ENCODE measurements at places on chromosomes 6 and 20. TPM values are rescaled to one million over a fixed set of nuclear protein-coding genes. Genes with fewer than 3 reads are reported as not detected.

Gene FAXC
- total RNA-seq: not detected

GRCh38 chr6:26022132-26022472 lies 59.5 kb downstream of the TRIM38 start:
- DNase-seq: peak; percentile 78

GRCh38 chr6:136365776-136366354 lies 76.2 kb upstream of the BCLAF1 start:
- no peak for DNase-seq

DNA sequence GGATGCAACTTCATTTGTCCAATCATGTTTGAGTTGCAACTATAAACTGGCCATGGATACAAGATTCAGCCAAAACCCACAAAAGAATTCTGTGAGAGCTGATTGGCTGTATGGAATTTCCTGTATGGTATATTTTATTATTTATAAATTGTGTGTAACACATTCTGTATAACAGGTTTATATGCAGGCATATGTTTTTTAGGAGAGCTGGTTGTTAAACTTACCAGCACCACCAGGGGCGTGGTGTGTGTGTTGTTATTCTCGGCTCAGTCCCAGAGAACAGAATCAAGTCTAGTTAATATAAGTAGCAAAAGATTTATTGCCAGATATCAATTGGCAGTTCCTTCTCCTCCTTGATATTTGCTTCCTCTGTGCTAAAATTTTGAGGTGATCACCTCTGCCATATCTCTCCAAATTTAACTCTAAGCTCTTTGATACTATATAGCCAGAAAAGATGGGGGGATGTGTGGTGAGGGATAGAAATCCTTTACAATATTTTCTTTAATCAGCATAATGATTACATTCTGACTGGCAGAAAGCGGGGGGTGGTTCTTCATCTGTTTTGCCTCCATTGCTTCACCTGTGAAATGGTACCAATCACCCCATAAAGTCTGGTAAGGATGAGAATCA lies 22.9 kb downstream of the CNBD2 start:
- DNase-seq: peak; percentile 43

DNA sequence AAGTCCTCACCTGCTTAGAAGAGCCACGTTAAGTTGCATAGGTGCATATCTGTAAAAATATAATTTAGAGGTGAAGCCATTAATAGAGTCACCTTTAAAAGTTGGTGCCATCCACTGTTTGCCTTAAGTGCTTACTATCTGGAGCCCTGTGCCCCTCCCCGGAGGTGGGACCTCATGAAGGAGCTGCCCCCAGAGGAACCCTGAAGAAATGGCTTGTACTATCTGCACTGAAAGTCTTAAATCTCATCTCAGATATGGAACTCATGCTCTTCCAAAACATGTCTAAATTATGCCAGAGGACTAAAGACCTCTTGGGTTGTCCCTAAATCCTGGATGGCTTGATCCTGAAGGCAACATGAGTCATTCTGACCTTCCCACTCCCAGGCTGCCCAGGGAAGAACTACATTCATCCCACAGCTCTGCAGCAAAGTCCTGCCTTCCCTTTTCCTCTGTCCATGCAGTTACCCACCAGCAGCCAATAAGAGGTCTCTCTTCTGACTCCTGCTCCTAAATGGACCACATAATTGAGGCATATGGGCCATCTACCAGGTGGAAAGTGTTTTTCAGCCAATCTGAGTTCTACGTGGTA lies 85.3 kb downstream of the ASXL1 start:
- peak; percentile 41 for DNase-seq

DNA sequence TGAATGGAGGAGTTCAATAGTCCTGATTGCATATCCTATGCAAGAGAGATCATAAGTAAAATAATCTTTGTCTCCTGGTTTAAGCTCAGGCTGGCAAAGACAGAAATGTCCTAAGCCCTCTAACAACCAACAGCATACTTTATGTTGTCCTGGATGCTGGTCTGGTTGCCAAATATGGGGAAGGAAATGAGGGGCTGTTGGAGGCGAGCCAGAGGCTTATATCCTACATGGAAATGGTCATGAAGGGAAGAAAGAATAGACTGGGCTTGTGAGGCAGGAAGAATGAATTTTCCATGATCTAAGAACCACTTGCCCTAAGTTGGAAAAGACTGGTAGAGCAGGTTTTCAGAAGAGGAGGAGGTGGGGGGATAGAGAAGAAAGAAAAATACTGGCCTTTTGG lies 237.1 kb downstream of the SMOC2 start:
- no peak for DNase-seq
